ENCODE measurements at places on chromosomes 3 and 15.

- no peak for DNase-seq
Measured at GRCh38 chr3:195352895-195353488, 82.0 kb upstream of the XXYLT1 start.

GRCh38 chr15:74212494-74212893 is 9.9 kb upstream of the STRA6 start:
- no peak for DNase-seq

DNA sequence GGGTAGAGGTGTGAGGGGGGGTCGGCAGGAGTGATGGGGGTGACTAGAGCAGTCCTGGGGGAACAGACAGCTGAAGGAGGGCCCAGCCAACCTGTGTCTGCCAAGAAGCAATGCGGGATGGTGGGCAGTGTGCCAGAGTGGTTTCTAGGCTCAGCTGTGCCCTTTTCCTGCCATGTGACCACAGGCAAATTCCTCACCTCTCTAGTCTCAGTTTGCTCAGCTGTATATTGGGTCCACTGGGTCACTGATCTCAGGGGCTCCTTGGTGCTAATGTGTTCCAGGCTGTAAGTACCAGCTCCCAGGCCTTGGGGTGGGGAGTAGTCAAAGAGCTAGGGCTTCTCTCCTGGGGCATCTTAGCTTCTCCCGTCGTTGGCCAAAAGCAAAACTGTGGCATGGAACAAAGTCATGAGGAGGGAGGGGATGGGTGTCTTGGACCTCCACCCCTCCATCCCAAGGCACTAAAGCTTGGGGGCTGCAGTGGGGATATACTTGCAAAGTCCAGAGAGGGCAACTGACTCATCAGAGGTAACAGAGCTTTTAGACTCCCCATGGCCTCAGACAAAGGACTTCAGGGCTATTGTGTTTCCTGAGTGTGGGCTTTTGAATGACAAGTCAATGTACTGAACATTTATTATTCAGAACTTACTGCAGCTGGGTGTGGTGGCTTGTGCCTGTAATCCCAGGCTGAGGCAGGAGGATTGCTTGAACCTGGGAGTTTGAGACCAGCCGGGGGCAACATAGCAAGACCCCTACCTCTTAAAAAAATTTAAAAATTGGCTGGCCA is 20.9 kb downstream of the SMAD6 start:
- no peak for DNase-seq

- no peak for DNase-seq
Measured at GRCh38 chr3:157119369-157119951, 40.5 kb downstream of the CCNL1 start.

DNA sequence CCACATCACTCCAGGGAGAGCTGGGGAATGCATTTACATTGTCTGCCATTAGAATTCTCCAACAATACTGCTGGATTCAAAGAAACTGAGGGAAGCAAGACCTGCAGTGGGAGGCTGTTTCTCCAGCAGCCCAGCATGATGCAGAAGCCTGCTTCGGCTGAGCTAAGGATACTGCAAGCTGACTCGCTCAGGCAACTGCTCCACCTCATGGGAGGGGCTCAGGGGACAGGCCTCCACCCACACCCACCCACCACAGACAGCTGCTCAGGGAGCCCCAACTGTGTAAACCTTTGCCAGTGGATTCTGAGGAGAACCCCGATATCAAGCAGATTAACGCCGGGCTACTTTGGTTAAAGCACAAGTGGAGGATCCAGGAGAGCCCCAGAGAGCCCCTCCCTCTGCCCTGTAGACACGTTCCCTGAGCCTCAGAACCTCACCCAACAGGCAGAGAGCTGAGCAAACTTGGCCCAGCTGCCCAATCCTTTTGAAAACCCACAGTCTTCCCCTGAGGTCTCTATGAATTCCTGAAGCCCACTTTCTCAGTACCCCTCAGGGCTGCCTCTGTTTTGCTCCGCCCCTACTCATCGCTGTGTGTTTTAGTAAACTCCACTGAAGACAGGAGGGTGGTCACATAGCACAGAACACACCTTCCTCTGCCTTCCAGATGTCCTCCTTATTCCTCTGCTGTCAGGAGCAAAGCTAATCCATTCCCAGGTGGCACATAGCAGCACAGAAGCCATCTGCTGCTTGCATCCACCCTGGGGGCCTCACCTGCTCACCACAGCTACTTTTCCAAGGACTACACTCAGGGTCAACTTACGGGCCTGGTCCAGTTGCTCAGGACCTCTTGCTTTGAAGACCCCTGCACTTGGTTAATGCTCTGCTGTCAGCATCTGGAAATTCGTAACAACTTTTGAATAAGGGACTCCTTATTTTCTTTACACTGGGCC is 269.0 kb downstream of the ABHD5 start:
- DNase-seq: no peak

GRCh38 chr15:73601451-73602445 is 31.4 kb downstream of the NPTN start:
- no peak for DNase-seq

DNA sequence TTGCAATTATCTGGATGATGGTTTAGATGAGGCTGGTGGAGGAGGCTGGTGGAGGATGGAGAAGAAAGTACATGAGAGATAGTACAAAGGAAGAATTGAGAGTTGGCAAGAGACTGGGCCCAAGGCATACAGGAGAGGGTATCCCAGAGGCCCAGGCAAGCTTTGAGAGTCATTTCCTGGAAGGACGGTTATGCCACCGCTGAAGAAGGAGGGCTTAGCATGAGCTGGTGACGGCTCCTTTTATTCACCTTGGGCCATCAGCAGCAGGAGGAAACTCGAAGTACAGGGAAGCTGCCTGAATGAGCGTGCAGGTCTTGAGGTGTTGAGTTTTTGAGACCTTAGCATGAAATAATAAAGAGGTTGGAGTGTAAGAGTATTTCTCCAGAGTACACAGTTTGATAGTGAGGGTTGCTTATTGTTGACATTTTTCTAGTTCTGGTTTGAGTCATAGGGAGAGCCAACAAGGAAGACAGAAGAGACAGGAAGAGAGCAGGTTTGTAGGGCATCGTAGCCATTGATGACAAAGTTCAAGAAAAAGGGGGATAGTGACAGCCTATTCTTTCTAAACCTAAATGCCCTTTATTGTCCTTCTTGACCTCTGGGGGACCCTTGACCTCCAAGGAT is 13.8 kb downstream of the THSD4 start:
- no peak for DNase-seq

GRCh38 chr3:138776961-138777360 is 57.8 kb downstream of the PIK3CB start:
- DNase-seq: no peak

DNA sequence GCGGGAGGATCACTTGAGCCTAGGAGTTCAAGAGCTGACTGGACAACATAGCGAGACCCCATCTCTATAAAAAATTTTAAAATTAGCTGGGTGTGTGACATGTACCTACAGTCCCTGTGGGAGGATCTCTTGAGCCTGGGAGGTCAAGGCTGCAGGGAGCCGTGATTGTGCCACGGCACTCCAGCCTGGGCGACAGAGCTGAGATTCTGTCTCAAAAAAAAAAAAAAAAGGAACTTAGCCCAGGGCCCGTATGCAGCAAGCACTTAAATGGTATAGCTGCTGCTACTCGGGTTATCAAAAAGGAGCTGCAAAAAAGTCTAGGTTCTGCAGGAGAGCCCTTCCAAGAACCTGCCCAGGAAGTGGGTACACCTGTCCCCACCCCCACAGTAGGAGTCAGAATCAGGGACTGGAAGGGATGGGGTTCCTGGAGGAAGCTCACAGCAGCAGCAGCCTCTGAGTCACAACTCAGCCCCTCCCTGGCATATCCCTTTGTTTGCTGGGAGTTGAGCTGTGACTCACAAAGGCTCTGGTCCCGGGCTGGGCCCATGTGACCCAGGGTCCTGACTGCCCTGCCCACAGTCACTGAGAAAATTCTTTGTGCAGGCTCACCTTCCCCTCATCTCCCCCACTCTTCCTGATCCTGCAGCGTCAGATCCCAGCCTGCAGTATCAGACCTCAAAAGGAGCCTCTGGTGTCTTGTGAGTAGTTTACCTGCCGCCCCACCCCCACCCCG is at the start of gene SPATA12:
TSS of gene SPATA12 (plus strand) at position 576 of the 733 bp plus-strand sequence. CDS start 13,031 bp downstream, outside the sequence.
- no peak for DNase-seq

GRCh38 chr3:43004282-43004681 is 25.2 kb downstream of the GASK1A start:
- DNase-seq: no peak

DNA sequence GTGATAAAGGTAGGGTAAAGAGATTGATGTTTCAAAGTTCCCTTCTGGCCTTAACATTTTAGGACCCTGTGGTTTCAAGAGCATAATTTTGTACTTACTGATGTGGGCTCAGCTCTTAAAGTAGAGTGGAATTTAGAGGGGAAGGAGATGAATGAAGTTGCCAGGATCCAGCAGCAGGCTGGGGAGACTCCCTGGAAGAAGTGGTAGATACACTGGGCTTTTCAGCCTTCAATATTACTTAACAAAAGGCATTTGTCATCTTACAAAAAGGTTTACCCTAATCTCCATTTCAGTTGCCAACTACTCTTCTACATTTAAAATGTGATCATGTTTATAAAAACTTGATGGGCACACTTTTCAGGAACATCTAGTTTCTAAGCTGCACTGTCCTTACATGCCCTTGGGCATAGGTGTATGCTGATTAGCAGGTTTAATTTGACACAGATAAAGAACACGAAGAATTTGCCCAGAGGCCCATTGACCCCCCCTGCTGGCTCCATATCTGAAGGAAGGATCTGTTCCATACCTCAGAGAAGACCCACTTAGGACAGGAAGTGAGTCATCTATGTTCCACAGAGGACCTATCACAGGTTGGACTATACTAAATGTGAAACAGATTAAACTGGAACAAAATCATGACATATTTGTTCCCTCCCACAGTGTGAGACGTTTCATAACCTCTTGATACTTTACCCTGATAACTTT is 93.0 kb upstream of the LPP start:
- peak; percentile 30 for DNase-seq

- no peak for DNase-seq
Measured at GRCh38 chr3:31232055-31233025, 300.4 kb upstream of the STT3B start.

- DNase-seq: no peak
Measured at GRCh38 chr3:71360180-71360579, 223.3 kb downstream of the FOXP1 start.

DNA sequence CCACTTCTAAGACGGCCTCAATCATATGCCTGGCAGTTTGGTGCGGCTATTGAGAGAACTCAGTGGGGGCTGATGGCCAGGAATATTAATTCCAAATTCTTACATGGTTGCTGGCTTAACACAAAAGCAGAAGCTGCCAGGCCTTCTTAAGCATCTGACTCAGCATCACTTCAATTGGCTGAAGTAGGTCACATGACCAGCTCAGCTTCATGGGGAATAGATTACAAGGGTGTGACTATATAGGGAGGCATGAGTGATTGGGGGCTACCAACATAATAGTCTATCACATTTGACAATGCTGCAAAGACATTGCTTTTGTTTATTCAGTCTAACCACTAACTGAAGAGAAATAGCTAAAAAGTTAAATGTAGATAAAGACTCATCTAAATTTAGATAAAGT is 101.6 kb upstream of the ANKRD28 start:
- no peak for DNase-seq

- no peak for DNase-seq
Measured at GRCh38 chr15:46296797-46297196, 662.0 kb downstream of the SQOR start.

GRCh38 chr3:45604066-45604465 is 9.5 kb downstream of the LIMD1 start:
- no peak for DNase-seq

GRCh38 chr3:45931496-45931895 is 11.8 kb upstream of the CXCR6 start:
- DNase-seq: no peak

GRCh38 chr3:8741581-8742261 is 8.1 kb downstream of the CAV3 start:
- DNase-seq: no peak

GRCh38 chr3:49916686-49917085 is 12.9 kb downstream of the MON1A start:
- no peak for DNase-seq

- no peak for DNase-seq
Measured at GRCh38 chr3:69865925-69866679, 126.8 kb downstream of the MITF start.

DNA sequence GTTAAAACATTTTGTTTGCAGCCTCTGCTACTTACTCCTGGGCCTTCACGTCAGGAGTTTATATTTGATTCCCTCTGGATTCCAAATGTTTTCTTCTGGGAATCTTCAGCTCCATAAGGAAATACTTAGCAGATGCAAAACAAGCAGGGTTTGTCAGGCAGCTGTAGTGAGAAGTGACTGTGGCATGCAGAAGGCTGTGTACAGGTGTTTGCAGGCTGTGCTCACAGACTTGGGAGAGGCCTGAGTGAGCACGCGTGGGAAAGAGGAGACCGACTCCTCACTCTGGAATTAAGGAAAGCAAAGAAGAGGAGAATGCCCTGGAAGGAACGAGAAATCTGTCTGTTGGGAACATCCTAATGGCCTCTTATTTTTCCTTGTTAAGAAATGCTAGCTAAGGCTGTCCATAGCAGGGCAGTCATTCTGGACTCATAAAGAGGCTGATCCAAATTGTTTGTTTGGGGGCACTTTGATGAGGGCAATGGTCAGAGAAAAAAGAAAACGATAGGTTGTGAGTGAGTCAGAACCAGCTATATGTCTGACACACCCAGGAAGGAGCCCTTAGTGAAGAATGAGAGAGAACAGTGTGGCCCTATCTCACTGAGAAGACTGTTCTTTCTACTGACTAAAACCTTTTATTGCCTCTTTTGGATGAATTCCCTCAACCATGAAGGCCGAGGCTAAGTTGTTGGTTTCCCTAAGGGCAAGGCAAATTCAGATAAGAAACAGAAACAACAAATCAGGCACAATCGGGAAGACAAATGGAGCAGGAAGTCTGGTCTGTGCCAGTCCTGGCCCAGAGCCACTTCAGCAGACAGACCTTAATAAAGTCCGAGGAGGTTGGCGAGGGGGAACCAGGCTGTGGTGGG is 82.6 kb downstream of the TGFBR2 start:
- no peak for DNase-seq

GRCh38 chr3:40869939-40870338 is 329.4 kb upstream of the CTNNB1 start:
- no peak for DNase-seq

DNA sequence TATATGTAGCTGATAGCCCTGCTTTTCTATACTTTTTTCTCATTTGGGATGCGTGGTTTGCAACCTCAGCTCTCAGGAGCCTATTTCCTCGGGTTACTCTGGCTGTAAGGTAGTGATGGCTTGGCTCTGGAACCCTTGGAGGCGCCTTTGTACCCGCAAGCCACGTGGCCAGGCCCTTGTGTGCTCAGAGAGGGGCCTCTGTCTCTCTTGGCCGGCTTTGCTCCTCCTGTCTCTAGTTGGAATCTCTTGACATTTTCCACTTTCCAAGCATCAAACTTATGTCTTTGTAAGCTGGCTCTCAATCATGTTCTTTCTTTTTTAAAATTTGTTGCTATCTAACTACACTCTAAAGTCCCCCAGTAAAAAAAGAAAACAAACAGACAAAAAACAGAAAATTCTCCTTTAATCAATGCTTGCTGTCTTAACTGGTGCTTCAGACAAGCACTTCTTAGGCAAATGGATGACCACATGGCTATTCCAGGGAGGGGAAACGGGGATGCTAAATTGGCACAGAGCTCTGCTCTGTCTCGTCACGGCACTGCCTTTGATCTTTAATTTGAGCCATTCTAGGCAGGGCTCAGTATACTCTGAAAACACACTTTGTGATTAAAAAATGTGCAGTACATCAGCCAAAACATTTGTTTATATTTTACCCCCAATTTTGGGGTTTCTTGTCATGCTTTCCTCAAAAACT is 180.4 kb upstream of the NR2E3 start:
- no peak for DNase-seq

GRCh38 chr3:109316162-109316730 is at the start of gene DPPA2:
Gene DPPA2 (minus strand): TSS chr3:109316517. CDS start chr3:109314542, 1,975 bp downstream.
- no peak for DNase-seq

GRCh38 chr3:3860235-3860634 is 61.0 kb downstream of the LRRN1 start:
- DNase-seq: no peak

All from stimulated activated CD8-positive, alpha-beta memory T cell treated with anti-CD3 and anti-CD28 coated beads, Interleukin-12 subunit alpha, Interleukin-12 subunit beta, amount 100 ng/mL, for 1 hour (primary cell).